ENCODE measurements at places on chromosomes 2 and 18.

- DNase-seq, result no peak
Measured at GRCh38 chr2:172777431-172777830, 41.8 kb downstream of the RAPGEF4 start.

GRCh38 chr18:12921178-12921577, 26.6 kb upstream of the SEH1L start:
- no peak for DNase-seq

- DNase-seq, result no peak
Measured at GRCh38 chr2:216735086-216735485, 39.7 kb upstream of the IGFBP5 start.

GRCh38 chr2:18398833-18399232, 161.6 kb downstream of the RDH14 start:
- DNase-seq, result no peak

GRCh38 chr2:31329081-31329625, 85.4 kb downstream of the XDH start:
- DNase-seq, result no peak

- no peak for DNase-seq
Measured at GRCh38 chr2:49154891-49155290, 576 bp upstream of the FSHR start.

DNA sequence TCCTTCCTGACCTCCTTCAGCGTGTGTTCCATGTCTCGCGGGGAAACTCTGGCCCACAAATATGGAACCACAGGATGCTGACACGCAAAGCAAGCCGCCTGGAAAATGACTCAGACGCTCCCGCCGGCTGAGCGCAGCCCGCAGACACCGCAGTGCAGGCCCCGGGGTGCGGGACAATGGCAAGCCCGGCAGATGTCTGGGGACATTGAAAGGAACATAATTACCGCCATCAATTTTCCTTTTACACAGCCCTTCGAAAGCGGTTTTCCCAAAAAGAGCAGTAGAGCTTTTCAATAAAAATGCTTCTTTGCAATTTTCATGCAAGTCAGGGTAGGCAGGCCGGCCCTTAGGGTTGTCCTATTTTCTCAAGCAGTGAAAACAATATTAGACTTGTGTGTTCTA, 159.2 kb upstream of the SH3BP4 start:
- no peak for DNase-seq

GRCh38 chr2:54579682-54580620, 123.8 kb downstream of the SPTBN1 start:
- no peak for DNase-seq

Measured in progenitor cell of endocrine pancreas (in vitro differentiated cells).